ENCODE measurements at places on chromosomes 5 and 9.

DNA sequence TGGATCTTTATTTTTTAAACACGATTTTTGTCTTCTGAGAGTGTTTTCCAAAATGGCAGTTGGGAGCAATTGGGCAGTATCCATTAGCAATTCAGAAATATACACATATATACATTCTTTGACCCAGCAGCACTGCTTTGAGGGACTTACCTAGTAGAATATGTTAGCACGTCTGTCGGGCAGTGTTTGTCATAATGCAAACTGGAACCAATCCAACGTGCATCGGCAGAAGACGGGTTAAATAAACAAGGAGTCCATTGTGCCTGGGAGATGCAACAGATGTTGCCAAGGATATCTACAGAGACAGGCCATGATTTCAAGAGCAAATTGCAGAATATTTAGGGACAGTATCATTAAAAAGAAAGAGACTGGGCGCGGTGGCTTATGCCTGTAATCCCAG is 107.0 kb downstream of the COL5A1 start:
- DNase-seq, result no peak

GRCh38 chr5:148011398-148012137 is 52.2 kb upstream of the SPINK5 start:
- DNase-seq, result no peak

- no peak for DNase-seq
These were observed 15.7 kb downstream of the DAB2 start for GRCh38 chr5:39409033-39409432.

DNA sequence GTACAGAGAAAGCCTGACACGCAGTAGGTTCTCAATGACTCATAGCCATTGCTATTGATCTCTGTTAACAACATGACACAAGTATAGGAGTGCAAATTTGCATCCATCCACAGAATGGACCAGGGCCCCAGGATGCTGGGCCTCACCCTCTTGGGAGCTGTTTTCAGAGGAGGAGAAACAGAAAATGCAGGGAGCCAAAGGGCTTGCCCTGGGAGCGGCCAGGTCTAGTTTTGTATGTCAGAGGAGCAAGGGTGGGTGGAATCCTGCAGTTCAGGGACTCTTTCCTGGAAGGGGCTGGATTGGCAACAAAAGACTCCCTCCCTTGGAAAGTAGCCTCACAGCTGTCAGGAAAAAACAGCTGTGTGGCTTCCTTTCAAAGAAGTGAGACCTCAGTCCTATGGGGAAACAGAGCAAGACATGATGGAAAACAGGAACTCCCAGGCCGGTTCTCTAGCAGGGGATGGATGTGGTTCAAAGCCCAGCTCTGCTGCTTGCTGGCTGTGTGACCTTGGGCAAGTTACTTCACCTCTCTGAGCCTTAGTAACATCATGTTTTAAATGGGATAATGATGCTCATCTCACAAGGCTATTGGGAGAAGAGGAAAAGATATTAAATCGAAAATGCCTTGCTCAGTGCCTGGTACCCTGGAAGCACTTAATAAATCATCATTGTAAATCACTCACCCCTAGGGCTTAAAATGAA is 50.5 kb upstream of the SH3PXD2B start:
- no peak for DNase-seq

DNA sequence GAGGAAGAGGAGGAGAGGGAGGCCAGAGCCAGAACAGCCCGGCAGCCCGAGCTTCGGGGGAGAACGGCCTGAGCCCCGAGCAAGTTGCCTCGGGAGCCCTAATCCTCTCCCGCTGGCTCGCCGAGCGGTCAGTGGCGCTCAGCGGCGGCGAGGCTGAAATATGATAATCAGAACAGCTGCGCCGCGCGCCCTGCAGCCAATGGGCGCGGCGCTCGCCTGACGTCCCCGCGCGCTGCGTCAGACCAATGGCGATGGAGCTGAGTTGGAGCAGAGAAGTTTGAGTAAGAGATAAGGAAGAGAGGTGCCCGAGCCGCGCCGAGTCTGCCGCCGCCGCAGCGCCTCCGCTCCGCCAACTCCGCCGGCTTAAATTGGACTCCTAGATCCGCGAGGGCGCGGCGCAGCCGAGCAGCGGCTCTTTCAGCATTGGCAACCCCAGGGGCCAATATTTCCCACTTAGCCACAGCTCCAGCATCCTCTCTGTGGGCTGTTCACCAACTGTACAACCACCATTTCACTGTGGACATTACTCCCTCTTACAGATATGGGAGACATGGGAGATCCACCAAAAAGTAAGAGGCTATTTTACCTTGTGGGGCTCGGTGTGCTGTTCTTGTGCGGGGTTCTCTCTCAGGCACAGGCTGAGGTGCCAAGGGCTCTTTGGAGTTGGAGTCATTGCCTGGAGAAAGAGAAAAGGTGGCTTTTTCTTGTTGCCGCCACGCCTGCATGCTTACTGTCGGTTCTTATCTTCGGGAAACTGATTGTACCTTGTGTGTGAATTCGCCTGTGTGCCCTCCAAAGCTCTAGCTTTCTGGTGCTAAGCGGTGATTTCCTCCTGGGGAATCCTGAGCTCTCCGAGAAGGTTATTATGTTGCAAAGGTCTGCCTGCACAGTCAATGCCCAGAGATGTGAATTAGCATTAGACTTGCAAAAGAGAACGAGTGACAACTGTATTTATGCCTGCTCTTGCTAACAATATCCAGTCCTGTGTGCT is at the start of gene ISL1:
Gene ISL1 (plus strand): TSS at position 318 of the 991 bp plus-strand sequence. CDS start 224 bp downstream, at position 542.
- DNase-seq, result peak; percentile 37

DNA sequence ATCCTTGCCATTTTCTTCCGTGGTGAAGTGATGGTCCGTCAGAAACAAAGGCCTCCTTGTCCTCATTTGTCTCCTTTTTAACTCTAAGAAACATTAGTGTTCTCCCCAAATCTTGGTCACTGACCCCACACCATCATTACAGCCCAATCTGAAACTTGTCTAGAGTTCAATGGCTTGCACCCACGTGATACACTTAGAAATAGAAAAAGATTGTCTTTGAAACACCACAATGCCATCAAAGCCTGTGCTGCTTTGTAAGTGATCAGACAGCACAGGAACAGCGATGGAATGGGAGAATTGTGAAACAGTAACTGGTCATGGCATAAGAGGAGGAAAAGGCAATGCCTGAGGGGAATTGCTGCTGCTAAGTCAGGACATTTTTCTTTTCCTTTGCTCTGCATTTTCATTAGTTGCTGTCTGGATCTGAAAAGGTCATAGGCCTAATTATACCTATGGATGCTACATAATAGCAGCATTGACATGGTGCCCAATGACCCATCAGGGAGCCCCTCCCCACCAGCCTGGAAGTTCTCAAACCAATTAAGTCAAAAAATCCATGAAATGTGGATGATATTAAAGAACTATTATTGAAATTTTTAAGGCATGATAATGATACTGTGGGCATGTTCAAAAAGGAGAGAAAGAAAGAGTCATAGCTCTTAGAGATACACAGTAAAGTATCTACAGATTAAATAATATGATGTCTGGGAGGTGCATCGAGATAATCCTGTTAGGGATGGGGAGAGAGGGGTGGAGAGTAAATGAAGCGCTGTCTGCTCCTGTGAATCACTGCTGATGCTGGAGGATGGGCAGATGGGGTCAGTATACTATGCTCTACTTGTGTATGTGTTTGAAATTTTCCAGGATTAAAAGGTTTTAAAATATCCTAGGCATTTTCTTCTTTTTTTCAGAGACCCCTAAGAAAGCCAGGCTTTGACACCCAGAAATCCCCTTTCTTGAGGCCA is 83.6 kb downstream of the ENC1 start:
- DNase-seq, result no peak

DNA sequence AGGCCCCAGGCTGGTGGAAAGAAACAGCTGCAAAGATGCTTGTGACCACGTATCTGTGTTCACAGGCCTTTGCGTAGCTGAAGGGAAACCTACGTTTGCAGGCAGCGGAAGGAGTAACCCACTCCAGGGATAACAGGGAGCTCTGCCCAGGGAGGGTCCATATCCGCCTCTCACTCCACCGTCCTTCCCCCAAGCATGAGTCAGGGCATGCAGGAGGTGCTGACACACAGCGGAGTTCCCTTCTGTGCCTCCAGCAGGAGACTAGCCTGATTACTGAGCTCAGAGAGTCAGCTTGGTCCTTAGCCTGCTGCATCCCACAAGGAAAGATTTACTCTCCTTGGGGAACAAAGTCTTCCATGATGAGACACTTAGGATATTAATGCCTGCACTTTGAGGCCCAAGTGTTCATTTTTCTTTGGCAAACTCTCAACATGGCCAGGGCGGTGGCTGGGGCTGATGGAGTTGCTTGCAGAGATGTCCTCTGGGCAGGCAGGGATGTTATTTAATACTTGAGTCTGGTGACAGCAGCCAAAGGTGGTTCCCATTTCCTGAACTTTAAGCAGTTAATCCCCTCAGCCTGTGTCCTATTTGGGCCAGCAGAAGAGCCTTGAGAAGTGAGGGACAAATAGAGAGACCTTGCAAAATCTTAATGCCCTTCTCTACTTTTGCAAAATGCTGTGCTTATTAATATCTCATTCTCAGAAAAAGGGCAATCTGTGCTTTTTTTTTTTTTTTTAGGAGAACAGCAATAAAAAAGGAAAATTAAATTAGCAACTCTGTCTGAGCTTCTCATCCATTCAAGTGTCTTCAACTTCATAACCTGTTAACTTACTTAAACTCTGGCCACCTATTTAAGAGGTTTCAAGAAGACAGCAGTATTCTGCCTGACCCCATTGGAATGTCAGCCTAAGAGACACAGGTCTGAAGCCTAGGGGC is 222.1 kb downstream of the HSPA4 start:
- no peak for DNase-seq

DNA sequence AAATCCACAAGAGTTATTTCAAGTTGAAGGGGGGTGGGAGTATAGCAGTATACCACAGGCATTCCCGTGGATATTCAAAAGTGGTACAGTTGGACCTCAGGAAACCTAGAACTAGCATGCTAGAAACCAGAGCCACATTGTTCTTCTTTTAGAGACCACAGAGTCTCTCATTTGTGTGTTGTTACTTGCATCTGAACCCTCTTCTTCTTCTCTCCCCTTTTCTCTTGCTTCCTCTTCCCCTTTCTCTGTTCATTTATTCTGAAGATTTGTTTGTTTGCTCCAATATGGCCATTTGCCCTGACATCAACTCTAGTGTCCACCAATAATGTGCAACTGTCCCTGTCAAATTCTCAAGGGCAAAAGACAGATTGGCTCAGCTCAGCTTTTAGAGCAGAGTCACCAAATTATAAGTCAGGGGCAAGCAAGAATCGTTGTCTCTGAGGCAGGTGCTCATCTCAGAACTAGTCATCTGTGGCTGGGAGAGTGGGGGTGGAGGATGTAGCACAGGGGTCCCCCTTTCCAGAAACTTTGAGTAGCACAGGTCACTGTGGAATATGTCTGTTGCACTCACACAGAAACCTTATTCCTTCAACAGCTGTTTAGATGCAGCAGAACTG is 321.1 kb downstream of the ARRDC3 start:
- DNase-seq, result no peak

DNA sequence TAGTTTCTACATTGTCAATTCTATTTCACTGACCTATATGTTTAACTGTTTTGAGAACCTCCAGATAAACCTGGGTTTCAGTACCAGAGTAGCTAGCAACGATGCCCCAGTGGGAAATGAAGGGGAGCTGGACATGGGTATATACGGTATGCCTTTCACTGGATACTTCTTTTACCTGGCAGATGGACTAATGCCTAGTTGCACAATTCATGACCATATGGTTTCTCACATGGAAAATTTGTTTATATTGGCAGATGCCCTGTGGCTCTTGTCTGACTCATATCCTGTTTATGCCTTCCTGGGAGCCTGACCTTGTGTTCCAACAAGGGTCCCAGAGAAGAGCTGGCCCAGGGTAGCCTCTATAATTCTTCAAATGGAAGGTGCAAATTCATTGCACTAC is 144.1 kb downstream of the MAT2B start:
- no peak for DNase-seq

GRCh38 chr9:8679371-8679822 is 879.8 kb upstream of the DMAC1 start:
- DNase-seq, result peak; percentile 93

- DNase-seq, result no peak
These were observed 75.7 kb downstream of the TUSC1 start for GRCh38 chr9:25602400-25603044.

GRCh38 chr9:17906841-17907778 is 328.2 kb downstream of the SH3GL2 start:
- DNase-seq, result no peak

DNA sequence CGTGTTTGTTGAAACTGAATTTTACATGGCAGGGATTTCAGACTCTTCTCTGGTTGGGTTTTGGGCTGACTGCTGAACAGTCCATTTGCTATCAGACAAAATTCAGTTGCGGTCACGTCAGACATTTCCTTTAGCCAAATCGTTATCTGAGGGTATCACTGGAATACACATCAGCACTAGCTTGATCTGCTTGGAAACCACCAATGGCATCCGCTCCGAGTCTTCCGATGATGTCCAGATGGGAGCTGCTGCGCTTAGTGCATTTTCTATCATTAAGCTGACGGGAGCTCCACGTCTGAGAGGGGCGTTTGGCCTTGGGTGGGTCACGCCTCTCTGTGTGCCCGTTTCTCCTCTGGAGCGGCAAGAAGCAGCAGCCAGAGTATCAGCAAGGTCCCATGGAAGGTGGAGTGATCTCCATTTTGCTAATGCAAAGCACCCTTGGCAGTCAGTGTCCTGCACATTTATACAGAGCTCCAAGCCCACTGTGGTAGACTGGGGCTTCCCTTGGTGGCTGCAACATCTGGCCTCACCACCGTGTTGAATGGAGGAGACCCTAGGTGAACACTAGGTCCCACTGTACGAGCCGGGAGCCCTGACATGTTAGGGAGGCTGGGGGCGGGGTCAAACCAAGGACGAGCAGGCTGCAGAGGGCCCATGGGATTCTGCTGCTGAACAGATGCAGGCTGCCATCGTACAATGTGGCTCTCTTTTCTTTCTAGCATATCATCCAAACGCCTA is 134.6 kb upstream of the PHYKPL start:
- no peak for DNase-seq

- no peak for DNase-seq
These were observed 37.7 kb downstream of the SAR1B start for GRCh38 chr5:134594797-134595457.

Data from pons (tissue), 1 donor.